ENCODE measurements at places on chromosomes 2 and 18.

GRCh38 chr2:27237341-27237945 lies 20.3 kb downstream of the CAD start:
- no peak for DNase-seq

- DNase-seq: no peak
Observed at GRCh38 chr2:200774920-200775319, 36.8 kb upstream of the BZW1 start.

DNA sequence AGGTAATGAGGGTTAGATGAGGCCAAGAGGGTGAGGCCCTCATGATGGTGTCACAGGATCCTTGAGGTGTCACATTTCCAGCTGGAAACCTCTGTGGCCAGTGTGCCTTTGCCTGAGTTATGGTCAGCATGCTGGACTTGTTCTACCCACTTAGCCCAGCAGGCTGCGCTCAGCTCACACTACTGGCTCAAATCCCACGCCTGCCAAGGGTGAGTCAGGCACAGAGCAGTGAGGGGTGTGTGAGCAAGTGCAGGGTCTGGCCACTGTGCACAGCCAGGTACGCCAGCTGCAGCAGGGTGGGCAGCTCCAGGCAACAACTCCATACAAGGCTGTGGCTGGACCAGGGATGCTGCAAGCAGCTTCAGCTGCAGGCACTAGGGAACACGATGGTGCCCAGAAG lies 616.6 kb upstream of the FSHR start:
- peak; percentile 54 for DNase-seq

DNA sequence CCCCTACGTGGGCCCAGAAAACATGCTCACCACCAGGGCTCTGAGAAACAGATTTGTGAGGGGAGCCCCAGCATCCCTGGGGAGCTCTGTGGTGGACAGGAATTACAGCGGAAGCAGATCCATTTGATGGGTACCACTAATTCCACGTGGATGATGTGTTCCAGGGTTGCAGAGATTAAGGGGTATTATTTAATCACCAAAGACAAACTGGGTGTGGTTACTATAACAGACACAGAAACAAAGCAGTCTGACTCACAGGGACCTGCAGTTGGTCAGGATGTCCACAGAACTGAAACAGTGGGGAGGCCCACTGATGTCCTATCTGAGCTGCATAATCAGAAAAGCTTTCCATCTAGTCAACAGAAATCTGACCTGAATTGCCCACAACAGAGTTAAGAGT lies 65.8 kb downstream of the PSMG2 start:
- DNase-seq: no peak

GRCh38 chr2:455015-455705 lies 167.3 kb upstream of the ALKAL2 start:
- DNase-seq: no peak

DNA sequence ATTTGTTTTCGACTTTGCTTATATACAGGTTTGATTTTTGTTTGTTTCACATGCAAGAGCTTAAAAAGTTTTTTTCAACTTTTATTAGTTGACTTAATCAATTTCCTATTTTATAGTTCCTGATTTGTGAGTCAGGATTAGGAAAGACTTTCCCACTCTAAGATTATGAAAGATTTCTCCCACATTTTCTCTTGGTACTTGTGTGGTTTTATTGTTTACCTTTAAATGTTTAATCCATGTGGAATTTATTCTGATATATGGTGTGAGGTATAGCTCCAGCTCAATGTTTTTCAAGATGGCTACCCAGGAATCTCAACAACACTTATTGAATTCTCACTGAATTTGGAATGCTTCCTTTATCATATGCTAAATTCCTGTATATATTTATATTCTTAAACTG lies 117.8 kb upstream of the LGALSL start:
- no peak for DNase-seq

DNA sequence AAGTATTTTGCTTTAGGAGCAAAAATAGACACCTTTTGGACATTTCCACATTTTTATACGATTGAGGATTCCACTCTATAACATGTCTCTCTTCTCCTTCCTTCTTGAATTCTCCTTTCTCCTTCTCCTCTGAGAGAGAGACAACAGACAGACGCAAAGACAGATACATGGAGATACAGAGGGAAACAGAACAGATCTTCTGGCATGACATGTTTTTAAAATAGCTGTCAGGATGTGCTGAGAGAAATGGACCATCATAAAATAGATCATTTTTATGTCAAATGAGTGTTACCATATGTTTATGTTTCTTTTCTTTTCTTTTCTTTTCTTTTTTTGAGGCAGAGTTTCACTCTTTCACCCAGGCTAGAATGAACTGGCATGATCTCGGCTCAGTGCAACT lies 44.4 kb upstream of the ZNF532 start:
- no peak for DNase-seq

- no peak for DNase-seq
Observed at GRCh38 chr2:166282154-166282553, 93.6 kb downstream of the SCN9A start.

- DNase-seq: no peak
Observed at GRCh38 chr2:59930430-59930829, 623.0 kb downstream of the BCL11A start.

DNA sequence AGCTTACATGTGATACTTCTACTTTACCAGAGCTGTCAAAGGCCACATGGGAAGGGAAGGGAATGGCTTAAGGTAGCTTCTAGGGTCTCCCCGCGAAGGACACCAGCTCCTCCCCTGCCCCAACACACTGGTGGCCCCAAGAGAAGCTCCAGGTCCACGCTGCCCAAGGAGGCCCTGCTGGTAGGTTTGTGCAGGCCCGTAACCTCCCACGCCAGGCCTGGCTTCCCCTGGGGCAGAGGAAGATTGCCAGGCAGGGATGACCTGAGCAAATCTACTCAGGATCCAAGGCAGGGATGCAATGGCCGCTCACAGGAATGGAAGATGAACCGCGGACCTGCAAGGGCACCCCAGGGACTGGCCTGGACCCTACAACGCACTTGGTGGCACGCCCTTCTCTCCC lies 205.1 kb downstream of the MGAT5 start:
- no peak for DNase-seq

DNA sequence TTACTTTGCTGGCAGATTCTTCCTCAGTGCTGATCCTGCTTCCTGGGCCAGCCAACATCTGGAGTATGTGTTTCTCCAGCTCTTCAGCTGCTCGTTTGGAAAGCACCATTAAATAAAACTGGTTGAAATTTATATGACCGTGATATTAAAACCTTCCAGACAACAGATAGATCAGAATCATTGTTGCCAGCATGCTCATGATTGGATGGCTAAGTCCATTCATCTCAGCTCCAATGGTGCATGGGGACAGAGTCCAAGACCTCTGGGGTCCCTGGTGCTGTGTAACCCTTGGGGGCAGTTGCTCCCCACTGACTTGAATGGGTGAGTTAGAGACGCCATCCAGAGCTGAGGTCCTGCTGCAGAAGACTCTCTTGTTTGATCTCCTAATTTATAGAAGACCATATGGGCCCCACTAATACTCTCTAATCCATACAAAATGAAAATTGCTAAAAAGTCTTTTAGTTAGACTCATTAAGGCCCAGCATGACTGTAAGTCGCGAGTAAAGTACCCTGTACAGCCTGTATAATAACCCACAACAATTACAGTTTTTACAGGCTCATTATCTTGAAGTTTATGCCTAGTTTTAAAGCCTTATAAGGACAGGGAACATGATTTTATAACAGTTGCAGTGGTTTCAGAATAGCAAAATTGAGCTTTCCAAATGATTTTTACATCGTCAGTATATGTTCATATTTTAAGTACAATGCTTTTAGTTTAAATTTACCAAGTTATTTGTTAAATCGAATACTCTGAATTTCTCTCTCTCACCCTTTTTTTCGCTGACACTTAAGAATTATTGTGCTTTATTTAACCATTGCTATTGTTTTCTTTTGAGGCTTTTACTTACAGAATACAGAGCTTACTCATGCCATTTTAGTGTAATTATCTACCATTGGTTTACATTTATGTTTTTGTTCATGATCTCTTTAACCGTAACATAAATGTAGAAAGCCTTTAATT lies 60.0 kb downstream of the CABLES1 start:
- no peak for DNase-seq

DNA sequence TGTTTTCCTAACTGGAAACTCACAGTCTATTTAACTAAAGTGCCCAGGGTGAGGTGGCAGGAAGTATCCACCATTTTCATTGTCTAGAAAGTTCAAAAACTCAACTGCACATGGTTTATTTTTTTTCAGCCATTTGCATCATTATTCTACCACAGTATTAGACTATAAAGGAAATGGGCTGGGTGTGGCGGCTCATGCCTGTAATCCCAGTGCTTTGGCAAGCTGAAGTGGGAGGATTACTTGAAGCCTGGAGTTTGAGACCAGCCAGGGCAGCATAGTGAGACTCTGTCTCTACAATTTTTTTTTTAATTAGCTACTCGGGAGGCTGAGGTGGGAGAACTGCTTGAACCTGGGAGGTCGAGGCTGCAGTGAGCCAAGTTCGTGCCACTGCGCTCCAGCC lies 213.8 kb downstream of the MYO3B start:
- no peak for DNase-seq

- no peak for DNase-seq
Observed at GRCh38 chr2:173851141-173851641, 114.0 kb downstream of the SP3 start.

GRCh38 chr18:49023938-49024803 lies 73.4 kb upstream of the SMAD7 start:
- DNase-seq: no peak

DNA sequence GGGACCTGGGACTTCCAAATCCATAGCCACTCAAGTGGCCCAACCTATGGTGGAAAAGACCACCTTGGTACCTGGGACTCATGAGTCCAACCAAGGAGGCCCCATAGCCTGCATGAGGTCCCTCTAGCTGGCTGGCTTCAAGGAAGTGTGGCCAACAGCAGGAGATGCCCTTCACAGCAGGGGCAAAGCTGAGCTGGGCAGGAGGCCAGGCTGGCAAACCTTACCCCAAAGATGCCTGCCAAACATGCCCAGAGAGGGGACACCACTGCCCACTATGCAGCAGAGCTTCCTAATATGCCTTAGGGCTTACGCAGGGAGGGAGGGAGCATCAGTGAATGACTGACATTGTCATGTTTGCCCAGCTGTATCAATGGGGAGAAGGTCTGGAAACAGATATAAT lies 188.0 kb upstream of the GLI2 start:
- DNase-seq: no peak

GRCh38 chr2:239305771-239306170 lies 95.0 kb downstream of the HDAC4 start:
- DNase-seq: no peak

DNA sequence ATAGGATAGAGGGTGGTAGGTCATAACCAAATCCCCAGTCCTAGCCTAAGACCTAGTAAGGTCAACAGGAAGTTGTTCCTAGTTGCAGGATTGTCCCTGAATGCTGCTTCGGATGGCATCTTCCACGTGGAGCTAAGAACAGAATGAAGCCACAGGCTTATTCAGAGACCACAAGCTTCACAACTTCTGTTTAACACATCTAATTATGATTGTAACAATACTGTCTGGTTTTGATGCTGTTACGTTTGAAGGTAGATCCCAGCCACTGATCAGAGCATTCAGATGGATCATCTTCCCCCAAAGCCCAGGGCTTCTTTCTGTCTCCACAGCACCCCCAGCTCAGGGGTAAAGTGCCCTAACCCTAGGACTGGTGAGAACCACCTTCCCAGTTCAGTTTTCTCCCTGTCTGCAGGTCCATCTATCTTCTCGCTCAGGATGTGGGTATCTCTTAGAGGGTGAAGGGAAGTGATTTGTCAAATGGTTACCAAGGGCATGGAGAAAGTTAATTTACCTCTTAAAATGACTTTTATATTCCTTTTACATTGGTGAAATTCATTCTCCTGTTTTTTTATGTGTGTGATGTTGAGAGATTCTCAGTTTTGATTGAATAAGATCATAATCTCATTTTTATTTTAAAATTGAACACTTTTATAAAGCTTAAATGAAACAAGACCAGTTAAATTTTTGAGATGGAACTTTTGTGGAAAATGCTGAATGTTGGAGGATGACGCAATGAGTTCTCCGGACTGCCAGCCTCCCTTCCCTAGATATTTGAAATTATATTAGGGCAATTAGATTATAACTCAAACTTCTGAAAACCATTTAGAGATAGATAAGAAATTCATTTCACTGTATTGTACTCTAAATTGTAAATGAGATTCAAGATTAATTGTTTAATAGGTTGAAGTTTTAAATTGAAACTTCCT lies 66.5 kb downstream of the RHBDD1 start:
- no peak for DNase-seq

GRCh38 chr2:234676109-234676782 lies 179.4 kb upstream of the ARL4C start:
- no peak for DNase-seq

DNA sequence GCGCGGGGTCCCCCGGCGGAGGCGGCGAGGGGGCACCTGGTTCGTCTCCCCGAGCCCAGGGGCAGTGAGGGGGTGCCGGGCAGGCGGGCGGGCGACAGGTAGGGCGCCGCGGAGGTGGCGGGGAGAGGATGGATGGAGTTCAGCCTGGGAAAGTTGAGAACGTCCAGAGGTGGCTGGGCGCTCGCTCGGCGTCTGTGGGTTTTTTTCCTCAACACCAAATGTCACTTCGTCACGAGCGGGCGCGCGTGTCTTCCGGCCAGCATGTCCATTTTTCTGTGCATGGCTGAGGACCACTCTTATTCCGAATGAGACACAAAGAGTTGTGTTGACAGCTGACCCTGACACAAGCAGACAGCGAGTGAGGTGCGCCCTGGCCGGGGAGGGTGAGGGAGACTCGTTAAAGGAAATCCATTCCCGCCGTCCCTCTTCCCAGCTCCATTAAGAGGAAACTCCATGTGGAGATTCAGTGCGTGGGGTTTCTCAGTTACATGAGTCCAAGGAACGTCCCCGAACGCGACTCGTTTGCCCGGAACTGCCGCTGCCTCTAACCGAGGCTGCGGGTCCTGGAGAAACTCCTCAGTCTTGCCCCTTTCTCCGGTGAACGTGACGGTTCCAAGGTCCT lies 859 bp downstream of the GREB1L start:
- DNase-seq: peak; percentile 24

GRCh38 chr2:129004485-129004884 lies 685.8 kb upstream of the HS6ST1 start:
- DNase-seq: no peak

DNA sequence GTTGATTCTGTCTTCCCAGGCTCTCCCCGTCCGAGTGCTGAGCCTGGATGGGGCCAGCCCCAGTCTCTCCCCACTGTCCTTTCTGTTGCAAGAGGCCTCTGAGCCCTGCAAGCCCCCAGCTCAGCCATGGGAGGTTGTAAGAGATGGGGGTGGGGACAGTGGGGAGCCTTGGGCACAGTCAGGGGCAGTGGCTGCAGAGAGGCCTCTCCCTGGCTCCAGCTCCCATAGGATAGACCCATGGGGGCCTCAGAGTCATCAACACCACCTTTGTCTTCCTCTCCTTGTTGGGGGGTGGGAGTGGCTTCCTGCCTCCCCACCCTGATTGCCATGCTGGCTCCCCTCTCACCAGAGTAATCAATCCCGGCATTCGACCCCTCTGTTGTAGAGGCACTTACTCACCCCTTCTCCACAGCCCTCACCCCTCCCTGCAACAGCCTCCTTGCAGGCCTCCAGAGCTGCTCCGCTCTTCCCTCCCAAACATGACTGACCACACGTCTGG lies 37.5 kb upstream of the NPAS2 start:
- no peak for DNase-seq

- no peak for DNase-seq
Observed at GRCh38 chr2:204545861-204546735, 823 bp downstream of the PARD3B start.

GRCh38 chr18:61575419-61575818 lies 242.2 kb downstream of the CDH20 start:
- DNase-seq: no peak

- no peak for DNase-seq
Observed at GRCh38 chr2:240384711-240385450, 50.6 kb upstream of the GPC1 start.

All from Ammon's horn (tissue), 1 donor.